ENCODE measurements at places on chromosomes 13 and 19. TPM values are rescaled to one million over a fixed set of nuclear protein-coding genes. Genes with fewer than 3 reads are reported as not detected.

DNA sequence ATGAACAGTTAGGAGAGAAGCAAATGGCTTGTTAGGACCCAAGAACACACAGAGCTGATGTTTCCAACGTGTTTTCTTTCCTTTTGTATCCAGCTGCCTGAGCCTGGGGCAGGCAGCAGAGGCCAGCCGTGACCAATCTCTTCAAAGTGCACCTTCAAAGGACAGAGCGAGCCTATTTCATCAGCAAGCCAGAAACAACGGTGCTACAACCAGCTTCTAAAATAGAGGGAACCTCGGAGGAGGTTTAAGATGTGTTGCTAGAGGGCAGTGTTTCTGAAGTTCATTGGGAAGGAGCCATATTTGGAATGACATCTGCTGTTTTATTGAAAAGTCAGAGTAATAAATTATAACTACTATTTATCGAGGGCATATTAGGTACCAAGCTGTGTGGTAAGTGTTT is 56.2 kb upstream of the RFC3 start:
- no peak overlapping the region for H3K27ac ChIP-seq
- H3K27me3 ChIP-seq = no peaks in the 10 kb centered on the region
- H3K36me3 ChIP-seq = no peaks in the 10 kb centered on the region
- no peak for DNase-seq
- H3K4me3 ChIP-seq = no peak overlapping the region

Gene GPR4
- total RNA-seq = not detected

DNA sequence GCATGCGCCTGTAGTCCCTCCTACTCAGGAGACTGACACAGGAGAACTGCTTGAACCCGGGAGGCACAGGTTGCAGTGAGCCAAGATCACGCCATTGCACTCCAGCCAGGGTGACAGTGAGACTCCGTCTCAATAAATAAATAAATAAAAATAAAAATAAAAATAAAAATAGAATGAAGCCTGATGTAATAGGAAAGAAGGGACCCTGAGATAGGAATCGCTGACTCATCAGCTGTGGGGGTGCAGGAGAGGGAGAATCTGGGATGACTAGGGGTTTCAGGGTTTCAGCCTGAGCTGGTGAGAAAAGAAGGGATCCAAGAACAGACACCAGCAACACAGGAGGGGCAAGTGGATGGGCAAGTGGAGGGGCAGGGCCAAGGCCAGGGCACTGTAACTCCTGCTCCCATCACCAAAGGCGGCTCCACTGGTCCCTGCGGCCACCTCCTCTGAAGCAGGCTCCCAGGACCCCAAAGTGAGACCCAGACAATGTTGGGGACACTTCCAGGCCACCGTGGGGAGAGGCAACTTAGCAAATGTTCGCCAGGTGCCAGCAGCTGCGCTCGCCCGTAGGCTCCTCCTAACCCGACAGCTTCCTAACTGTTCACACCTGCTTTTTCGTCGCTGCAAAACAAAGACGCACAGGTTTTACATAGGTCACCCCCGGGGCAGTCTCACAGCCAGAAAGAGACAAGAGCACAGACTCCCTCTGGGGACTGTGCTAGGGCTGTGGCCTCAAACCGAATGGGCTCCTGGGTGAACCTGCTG is 1.2 kb downstream of the HAUS8 start:
- H3K27me3 ChIP-seq = no peaks in the 10 kb centered on the region
- no peak for DNase-seq
- H3K36me3 ChIP-seq = peaks cover 4% of the 10 kb centered on the region
- peaks cover 30% of the 10 kb centered on the region for H3K4me1 ChIP-seq

- peak overlapping the region; percentile 90 for H3K4me3 ChIP-seq
- H3K36me3 ChIP-seq = peaks cover 6% of the 10 kb centered on the region
- peak overlapping the region; percentile 99 for H3K27ac ChIP-seq
Observed at GRCh38 chr19:10836479-10837330, 693 bp upstream of the TMED1 start.

Gene GRIN2D
- total RNA-seq = 15.7 TPM

- H3K27me3 ChIP-seq = peaks cover 48% of the 10 kb centered on the region
- peaks cover 9% of the 10 kb centered on the region for H3K4me1 ChIP-seq
- H3K36me3 ChIP-seq = no peaks in the 10 kb centered on the region
- no peak overlapping the region for H3K27ac ChIP-seq
- no peak overlapping the region for H3K4me3 ChIP-seq
Observed at GRCh38 chr13:113118261-113119021, 4.2 kb upstream of the F10 start.

- H3K36me3 ChIP-seq = no peaks in the 10 kb centered on the region
- H3K27me3 ChIP-seq = no peaks in the 10 kb centered on the region
- no peaks in the 10 kb centered on the region for H3K4me1 ChIP-seq
Observed at GRCh38 chr13:101673360-101674105, 221.1 kb downstream of the ITGBL1 start.

Gene INSR
- total RNA-seq = 46.5 TPM

Gene OVOL3
- not detected for total RNA-seq

DNA sequence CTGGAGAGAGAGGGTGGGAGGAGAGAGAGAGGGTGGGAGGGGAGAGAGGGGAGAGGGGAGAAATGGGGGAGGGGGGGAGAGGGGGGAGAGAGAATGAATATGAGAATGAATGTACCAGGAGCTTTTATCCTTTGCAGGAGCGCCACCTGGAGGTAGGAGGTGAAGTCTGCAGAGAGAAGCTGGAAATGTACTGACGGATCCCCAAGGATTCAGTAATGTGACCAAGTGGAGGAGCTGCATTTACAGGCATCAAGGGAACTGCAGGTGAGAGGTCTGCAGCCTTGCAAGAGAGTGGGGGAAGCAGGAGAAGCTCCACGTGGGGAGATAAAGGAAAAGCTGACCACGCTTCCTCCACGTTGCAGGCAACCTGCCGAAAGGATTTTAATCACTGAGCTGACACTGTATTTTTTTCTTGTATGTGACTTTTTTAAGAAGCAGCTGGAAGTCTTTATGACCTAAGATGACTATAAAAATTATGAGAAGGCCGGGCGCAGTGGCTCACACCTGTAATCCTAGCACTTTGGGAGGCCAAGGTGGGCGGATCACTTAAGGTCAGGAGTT is 33.7 kb downstream of the VSTM1 start:
- H3K4me3 ChIP-seq = no peak overlapping the region
- H3K4me1 ChIP-seq = no peaks in the 10 kb centered on the region
- peaks cover 24% of the 10 kb centered on the region for H3K27me3 ChIP-seq
- H3K36me3 ChIP-seq = no peaks in the 10 kb centered on the region
- DNase-seq = no peak
- H3K27ac ChIP-seq = no peak overlapping the region

Gene PSG3
- total RNA-seq = not detected

GRCh38 chr19:13408889-13409518 is 97.3 kb downstream of the CACNA1A start:
- H3K27ac ChIP-seq = no peak overlapping the region
- DNase-seq = no peak
- no peak overlapping the region for H3K4me3 ChIP-seq
- H3K36me3 ChIP-seq = no peaks in the 10 kb centered on the region
- H3K4me1 ChIP-seq = no peaks in the 10 kb centered on the region

GRCh38 chr13:48656608-48657007 is 2.9 kb downstream of the CYSLTR2 start:
- no peaks in the 10 kb centered on the region for H3K27me3 ChIP-seq
- peak overlapping the region; percentile 92 for H3K27ac ChIP-seq
- no peaks in the 10 kb centered on the region for H3K36me3 ChIP-seq
- peaks cover 35% of the 10 kb centered on the region for H3K4me1 ChIP-seq

GRCh38 chr13:106367361-106367971 is 168.0 kb downstream of the EFNB2 start:
- no peaks in the 10 kb centered on the region for H3K27me3 ChIP-seq
- no peak overlapping the region for H3K4me3 ChIP-seq
- H3K27ac ChIP-seq = no peak overlapping the region

DNA sequence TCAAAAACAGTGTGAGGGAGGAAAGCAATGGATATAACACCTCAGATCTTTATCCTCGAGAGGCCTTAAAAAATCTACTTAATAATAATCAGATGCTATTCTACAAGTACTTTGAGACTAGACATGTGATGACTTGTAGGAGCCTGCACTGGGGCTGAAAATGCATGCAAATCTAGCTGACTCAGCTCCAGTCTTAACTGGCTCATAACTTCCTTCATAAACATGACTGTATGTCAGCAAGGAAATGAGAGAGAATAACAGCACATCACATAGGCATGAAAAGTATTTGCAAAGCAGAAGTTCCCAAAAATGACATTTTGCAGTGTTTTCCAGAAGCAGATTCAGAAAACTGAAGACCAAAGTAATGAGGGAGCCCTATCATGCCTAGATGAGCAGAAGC is 38.1 kb downstream of the PSG5 start:
- H3K36me3 ChIP-seq = no peaks in the 10 kb centered on the region
- no peak for DNase-seq
- H3K27ac ChIP-seq = no peak overlapping the region
- no peak overlapping the region for H3K4me3 ChIP-seq
- no peaks in the 10 kb centered on the region for H3K4me1 ChIP-seq

DNA sequence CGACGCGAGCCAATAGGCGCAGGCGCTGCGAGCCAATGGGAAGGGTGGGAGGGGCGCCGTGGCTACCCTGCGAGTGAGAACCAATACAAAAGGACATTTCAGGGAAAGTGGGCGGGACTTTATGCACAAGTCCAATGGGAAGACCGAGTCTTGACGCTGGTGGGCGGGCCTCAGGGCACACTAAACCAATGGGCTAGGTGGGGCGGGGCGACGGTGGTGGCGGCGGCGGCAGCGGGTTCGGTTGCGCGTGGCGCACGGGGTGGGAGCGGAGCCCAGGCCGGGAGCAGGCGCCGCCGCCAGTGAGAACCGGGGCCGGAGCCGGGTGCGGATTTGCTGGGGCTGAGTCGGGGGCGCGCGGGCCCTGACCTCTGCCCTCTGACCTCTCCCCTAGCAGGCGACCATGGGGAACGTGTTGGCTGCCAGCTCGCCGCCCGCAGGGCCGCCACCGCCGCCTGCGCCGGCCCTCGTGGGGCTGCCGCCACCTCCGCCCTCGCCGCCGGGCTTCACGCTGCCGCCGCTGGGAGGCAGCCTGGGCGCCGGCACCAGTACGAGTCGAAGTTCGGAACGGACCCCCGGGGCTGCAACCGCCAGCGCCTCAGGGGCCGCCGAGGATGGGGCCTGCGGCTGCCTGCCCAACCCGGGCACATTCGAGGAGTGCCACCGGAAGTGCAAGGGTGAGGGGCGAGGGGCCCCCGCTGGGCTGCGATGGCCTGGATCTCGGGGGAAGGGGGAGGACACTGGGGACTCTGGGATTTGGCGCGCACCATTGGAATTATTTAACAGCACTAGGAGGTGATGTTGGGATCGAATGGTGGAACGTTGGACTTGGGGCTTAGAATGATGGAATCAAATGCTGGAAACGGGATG is at the start of gene TOMM40:
TOMM40 (plus strand) TSS at position 239 of the 867 bp plus-strand sequence; CDS start at position 401, 162 bp downstream.
- H3K4me1 ChIP-seq = peaks cover 19% of the 10 kb centered on the region
- peak; percentile 98 for DNase-seq
- peak within 1 kb of the TSS; percentile 93 for H3K27ac ChIP-seq
- peaks cover 35% of the 10 kb centered on the region for H3K36me3 ChIP-seq
- peak within 1 kb of the TSS; percentile 80 for H3K4me3 ChIP-seq
- H3K27me3 ChIP-seq = no peaks in the 10 kb centered on the region

DNA sequence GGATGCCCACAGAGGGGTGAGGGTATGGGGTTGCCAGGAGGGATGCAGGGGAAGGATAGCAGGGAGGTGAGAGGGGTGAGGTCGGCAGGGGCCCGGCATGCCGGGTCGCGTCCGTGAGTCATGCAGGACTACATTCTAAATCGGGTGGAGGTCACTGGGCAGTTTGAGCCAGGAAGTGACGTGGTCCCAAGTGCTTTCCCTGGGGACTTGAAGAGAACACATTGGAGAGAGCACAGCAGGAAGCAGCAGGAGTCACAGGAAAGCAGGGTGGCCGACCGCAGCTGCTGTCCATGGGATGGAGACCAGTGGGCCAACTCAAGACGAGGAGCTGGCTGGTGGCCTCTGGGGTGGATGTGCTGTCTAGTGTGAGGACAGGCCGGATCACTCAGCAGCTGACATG is 92.0 kb upstream of the WASF3 start:
- no peaks in the 10 kb centered on the region for H3K4me1 ChIP-seq
- no peak overlapping the region for H3K4me3 ChIP-seq
- peaks cover 8% of the 10 kb centered on the region for H3K27me3 ChIP-seq
- H3K36me3 ChIP-seq = no peaks in the 10 kb centered on the region

Gene GPR12
- total RNA-seq = not detected

Gene KLHL1
- total RNA-seq = not detected

- H3K27me3 ChIP-seq = peaks cover 16% of the 10 kb centered on the region
- H3K4me1 ChIP-seq = peaks cover 30% of the 10 kb centered on the region
Observed at GRCh38 chr13:34941436-34941834, 635 bp upstream of the NBEA start.

- H3K4me1 ChIP-seq = no peaks in the 10 kb centered on the region
- no peak overlapping the region for H3K27ac ChIP-seq
- peak; percentile 53 for DNase-seq
Observed at GRCh38 chr19:8585894-8586750, 8.9 kb upstream of the MYO1F start.

All from mesothelial cell of epicardium (in vitro differentiated cells).